ENCODE measurements at places on chromosomes 3 and 15. TPM values are rescaled to one million over a fixed set of nuclear protein-coding genes. Genes with fewer than 3 reads are reported as not detected.

The ZNF774 gene
- 3.0 TPM for total RNA-seq

DNA sequence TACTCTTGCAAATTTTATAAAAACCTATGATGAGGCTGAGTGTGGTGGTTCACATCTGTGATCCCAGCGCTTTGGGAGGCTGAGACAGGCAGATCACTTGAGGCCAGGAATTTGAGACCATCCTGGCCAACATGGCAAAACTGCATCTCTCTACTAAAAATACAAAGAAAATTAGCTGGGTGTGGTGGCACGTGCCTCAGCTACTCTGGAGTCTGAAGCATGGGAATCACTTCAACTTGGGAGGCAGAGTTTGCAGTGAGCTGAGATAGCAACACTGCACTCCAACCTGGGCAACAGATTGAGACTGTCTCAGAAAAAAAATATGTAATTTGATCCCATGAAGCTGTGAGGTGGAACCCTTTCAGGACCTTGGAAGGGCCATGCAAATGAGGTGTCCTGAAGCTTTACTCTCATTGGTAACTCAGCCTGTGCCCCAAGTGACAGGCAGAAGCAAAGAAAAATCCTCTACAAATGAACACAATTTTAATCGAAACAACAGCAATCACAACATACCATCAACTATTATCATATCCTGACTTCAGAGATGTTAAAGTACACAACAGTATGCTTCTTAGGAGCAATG, 84.6 kb upstream of the CDV3 start:
- no peak overlapping the region for H3K4me3 ChIP-seq
- H3K27ac ChIP-seq, result no peak overlapping the region
- no peaks in the 10 kb centered on the region for H3K4me1 ChIP-seq
- H3K27me3 ChIP-seq, result no peaks in the 10 kb centered on the region
- DNase-seq, result peak; percentile 23
- no peaks in the 10 kb centered on the region for H3K36me3 ChIP-seq

DNA sequence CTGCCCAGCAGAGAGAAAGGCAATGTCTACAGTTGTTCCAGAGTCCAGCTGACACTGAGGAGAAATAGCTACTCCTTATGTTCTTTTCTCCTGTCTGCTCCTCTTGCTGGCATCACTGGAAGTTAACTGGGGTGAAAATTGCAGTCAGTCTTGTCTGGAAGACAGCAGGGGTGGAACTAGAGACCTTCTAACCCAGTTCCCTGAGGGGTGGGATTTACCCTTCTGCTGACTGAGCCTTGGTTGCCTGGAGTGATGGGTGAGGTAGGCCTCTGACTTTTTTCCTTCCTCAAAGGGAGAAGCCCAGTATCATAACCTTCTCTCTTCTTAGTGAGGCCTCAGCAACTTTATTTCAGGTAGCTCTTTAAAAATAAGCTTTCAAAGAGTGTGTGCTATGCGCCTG, 16.2 kb downstream of the ZNF609 start:
- DNase-seq, result no peak
- H3K27me3 ChIP-seq, result no peaks in the 10 kb centered on the region
- H3K36me3 ChIP-seq, result peaks cover 39% of the 10 kb centered on the region
- H3K27ac ChIP-seq, result no peak overlapping the region

The GNB5 gene
- 1.0 TPM for total RNA-seq

DNA sequence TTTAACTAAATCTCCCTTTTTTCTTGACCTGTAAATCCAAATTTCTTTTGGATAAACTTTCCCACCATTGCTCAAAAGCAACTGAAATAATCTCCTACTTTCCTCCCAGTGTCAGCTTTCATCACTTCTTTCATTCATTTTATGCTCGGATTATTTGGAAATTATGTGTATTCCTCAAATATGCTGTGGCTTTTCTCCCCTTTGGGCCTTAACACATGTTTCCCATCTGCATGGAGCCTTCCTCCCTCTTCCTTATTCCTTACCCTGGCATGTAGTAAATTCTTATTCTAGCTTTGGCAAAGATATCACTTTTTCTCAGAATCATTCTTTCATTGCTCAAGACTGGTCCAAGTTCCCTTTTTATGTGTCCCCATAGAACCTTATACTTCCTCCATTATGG, 41.8 kb upstream of the TUSC7 start:
- H3K27ac ChIP-seq, result no peak overlapping the region
- H3K4me1 ChIP-seq, result no peaks in the 10 kb centered on the region
- DNase-seq, result no peak
- H3K4me3 ChIP-seq, result no peak overlapping the region

The LSAMP gene
- total RNA-seq, result not detected

The ROPN1 gene
- not detected for total RNA-seq

GRCh38 chr15:96352604-96353405, 22.3 kb downstream of the NR2F2 start:
- DNase-seq, result no peak
- peaks cover 36% of the 10 kb centered on the region for H3K4me1 ChIP-seq
- peaks cover 5% of the 10 kb centered on the region for H3K36me3 ChIP-seq

- DNase-seq, result no peak
- H3K27me3 ChIP-seq, result no peaks in the 10 kb centered on the region
- H3K4me1 ChIP-seq, result no peaks in the 10 kb centered on the region
- no peak overlapping the region for H3K27ac ChIP-seq
Measured at GRCh38 chr3:152405915-152406802, 137.4 kb downstream of the MBNL1 start.

The EAF2 gene
- total RNA-seq, result 4.9 TPM

GRCh38 chr3:123834631-123835030, 49.5 kb downstream of the MYLK start:
- no peak overlapping the region for H3K27ac ChIP-seq
- H3K4me3 ChIP-seq, result no peak overlapping the region
- no peak for DNase-seq
- no peaks in the 10 kb centered on the region for H3K27me3 ChIP-seq
- H3K4me1 ChIP-seq, result no peaks in the 10 kb centered on the region

DNA sequence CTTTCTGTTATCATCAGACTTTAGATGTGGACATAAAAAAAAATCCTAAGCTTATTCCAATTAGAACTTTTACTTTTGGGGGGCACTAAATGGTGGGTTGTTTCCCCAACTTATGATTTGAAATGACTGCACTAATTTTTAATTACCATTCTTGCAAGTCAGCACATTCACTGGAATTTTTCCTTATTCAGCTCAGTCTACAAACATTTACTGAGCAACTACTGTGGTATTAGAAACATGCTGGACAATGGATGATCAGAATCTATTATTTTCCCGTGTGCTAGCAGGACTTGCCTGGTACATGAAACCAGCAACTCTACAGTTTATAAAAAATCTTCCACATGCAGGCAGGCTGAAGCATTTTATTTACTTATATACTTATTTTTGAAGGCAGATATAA, 273.6 kb downstream of the FOXP1 start:
- H3K4me1 ChIP-seq, result no peaks in the 10 kb centered on the region
- H3K27me3 ChIP-seq, result no peaks in the 10 kb centered on the region
- H3K36me3 ChIP-seq, result no peaks in the 10 kb centered on the region
- DNase-seq, result no peak
- H3K4me3 ChIP-seq, result no peak overlapping the region

DNA sequence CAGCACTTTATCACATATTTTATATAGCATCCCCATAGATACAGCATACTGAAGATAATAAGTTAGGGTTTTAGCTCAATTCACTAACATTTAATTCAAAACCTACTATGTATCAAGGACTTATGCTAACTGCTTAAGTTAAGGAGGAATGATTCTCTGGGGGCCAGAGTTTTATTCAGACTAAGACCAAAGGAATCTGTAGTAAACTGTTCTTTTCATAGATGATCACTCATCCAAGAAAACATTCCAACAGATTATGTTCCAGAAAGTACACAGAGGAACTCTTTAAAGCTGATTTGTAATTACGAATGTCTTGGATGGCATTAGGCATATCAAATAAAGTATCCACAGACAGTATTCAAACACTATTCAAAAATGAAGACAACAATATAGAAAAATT, 226.4 kb downstream of the SCAPER start:
- no peak for DNase-seq
- no peaks in the 10 kb centered on the region for H3K27me3 ChIP-seq
- H3K36me3 ChIP-seq, result no peaks in the 10 kb centered on the region
- no peaks in the 10 kb centered on the region for H3K4me1 ChIP-seq
- no peak overlapping the region for H3K4me3 ChIP-seq

DNA sequence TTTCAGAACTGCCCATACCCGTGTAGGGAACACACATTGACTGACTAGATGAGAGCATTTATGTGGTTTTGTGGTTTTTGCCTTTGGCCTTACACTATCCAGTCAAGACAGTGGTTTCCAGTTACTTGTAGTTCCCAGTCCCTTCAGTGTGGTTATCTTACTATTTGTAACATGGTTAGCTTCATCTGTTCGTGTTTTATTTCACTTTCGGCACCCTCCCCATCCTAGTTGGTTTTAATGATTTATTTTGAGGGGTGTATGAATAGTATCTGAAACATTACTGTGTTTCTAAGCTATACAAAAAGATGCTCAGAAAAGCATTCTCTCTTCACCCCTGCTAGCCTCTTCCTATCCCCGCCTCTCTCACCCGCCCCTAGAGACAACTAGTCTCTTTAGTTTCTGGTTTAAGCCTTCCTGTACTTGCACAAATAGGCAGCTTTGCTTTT, 14.1 kb downstream of the LYSMD4 start:
- H3K4me3 ChIP-seq, result no peak overlapping the region
- no peaks in the 10 kb centered on the region for H3K36me3 ChIP-seq
- DNase-seq, result no peak
- H3K27me3 ChIP-seq, result no peaks in the 10 kb centered on the region
- no peak overlapping the region for H3K27ac ChIP-seq

The EFHB gene
- total RNA-seq, result 1.5 TPM

DNA sequence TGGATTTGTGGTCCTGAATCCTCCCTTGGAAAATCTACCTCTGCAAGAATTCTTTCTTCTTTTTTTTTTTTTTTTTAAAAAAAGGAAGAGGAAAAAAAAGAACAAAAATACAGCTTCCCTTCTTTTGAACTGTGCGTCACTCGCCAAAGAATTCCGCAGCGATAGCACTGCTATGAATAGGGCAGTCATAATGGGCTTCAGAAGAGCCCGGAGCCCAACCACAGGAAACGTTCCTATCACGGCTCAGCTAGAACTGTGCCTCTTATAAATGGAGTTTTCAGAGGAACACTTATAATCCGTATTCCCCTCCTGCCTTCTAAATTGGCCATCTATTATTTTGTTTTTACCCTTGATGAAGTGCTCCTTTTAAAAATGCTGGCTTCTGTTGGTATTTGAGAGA, 227.7 kb downstream of the ADAMTS17 start:
- no peaks in the 10 kb centered on the region for H3K4me1 ChIP-seq
- H3K36me3 ChIP-seq, result no peaks in the 10 kb centered on the region
- no peak for DNase-seq
- H3K27me3 ChIP-seq, result peaks cover 64% of the 10 kb centered on the region

DNA sequence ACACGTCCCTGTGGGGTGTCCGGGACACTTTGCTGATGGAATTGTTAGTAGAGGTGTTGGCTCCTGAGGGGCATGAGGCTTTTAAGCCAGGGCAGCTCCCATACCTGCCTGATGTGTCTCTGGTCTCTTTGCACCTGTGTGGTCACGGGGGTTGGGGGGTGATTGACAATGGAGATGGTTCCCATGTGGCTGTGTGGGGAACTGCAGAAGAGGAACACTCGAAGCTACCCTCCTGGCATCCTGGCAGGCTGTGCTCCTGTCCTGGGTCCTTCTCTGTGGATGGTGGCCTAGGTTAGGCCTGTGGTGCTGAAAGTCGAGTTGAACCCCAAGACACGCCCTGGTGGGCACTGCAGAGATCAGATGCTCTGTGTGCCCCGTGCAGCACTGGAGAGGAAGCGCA, 73.4 kb downstream of the HMCES start:
- peak; percentile 33 for DNase-seq
- no peak overlapping the region for H3K4me3 ChIP-seq
- no peak overlapping the region for H3K27ac ChIP-seq

- H3K4me3 ChIP-seq, result no peak overlapping the region
- no peaks in the 10 kb centered on the region for H3K27me3 ChIP-seq
- no peak for DNase-seq
Measured at GRCh38 chr3:117137065-117137464, 427.5 kb downstream of the TUSC7 start.

The STAC gene
- total RNA-seq, result not detected

The CFAP100 gene
- total RNA-seq, result not detected

The KBTBD13 gene
- total RNA-seq, result 0.11 TPM

GRCh38 chr3:144770915-144771351, 799.3 kb downstream of the DIPK2A start:
- no peaks in the 10 kb centered on the region for H3K27me3 ChIP-seq
- no peak overlapping the region for H3K4me3 ChIP-seq
- H3K36me3 ChIP-seq, result no peaks in the 10 kb centered on the region

The TOMM70 gene
- total RNA-seq, result 55.1 TPM

- no peak overlapping the region for H3K4me3 ChIP-seq
- no peaks in the 10 kb centered on the region for H3K4me1 ChIP-seq
- H3K27ac ChIP-seq, result no peak overlapping the region
- no peaks in the 10 kb centered on the region for H3K27me3 ChIP-seq
- H3K36me3 ChIP-seq, result peaks cover 87% of the 10 kb centered on the region
- DNase-seq, result peak; percentile 36
Measured at GRCh38 chr3:42562047-42562907, 19.5 kb downstream of the SEC22C start.

The GOLGA6L9 gene
- 3.2 TPM for total RNA-seq

DNA sequence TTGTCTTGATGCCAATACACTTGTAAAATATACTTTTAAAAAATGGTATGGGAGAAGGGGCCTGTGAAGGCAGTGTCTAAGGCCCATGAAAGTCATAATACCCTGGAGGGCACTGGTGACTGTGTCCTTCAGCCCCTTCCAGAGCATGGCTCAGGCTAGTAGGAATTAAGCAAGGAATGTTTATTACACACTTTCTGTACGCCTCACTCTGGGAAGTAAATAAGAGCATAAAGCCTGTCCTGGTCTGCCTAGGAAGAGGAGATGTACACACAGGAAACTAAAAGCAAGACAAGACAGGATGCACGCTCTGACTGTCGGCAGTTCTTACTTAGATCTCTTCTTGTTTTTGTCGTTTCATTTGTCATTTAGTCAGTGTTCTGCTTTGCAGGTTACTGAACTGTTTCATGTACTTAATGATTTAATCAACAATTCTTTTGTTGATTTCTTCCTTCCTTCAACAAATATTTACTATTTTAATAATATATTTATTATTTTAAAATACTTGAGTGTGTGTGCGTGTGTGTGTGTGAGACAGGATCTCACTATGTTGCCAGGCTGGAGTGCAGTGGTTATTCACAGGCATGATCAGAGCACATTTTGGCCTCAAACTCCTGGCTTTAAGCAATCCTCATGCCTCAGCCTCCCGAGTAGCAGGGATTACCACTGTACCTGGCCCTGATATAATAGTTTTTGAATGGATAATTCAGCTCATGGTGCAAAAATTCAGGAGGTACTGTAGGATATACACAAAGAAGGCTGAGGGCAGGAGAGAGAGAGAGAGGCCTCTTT, 9.0 kb upstream of the SMAD6 start:
- DNase-seq, result no peak
- peaks cover 34% of the 10 kb centered on the region for H3K36me3 ChIP-seq
- no peak overlapping the region for H3K27ac ChIP-seq
- no peaks in the 10 kb centered on the region for H3K27me3 ChIP-seq
- no peak overlapping the region for H3K4me3 ChIP-seq

- no peak overlapping the region for H3K27ac ChIP-seq
- DNase-seq, result no peak
- peaks cover 5% of the 10 kb centered on the region for H3K4me1 ChIP-seq
- no peaks in the 10 kb centered on the region for H3K36me3 ChIP-seq
Measured at GRCh38 chr3:170707899-170708298, 122.0 kb upstream of the SLC7A14 start.

Measured in K562 (cell line).